ENCODE measurements at places on chromosomes 1 and 21. TPM values are rescaled to one million over a fixed set of nuclear protein-coding genes. Genes with fewer than 3 reads are reported as not detected.

The MIB2 gene
- total RNA-seq, result 54.1 TPM

The CHODL gene
- total RNA-seq, result 0.14 TPM

The NEGR1 gene
- total RNA-seq, result 0.55 TPM

The ZNF695 gene
- total RNA-seq, result not detected

The VWA5B1 gene
- total RNA-seq, result not detected

The AMY1B gene
- not detected for total RNA-seq

The TRIM45 gene
- total RNA-seq, result 0.77 TPM

The CIART gene
- 1.9 TPM for total RNA-seq

The BNIPL gene
- total RNA-seq, result 0.39 TPM

The SPRR2F gene
- total RNA-seq, result not detected

The CFHR5 gene
- total RNA-seq, result not detected

The AGMAT gene
- 0.42 TPM for total RNA-seq

The INAVA gene
- 0.13 TPM for total RNA-seq

The FAM163A gene
- not detected for total RNA-seq

The ASTN1 gene
- not detected for total RNA-seq

The LCE5A gene
- not detected for total RNA-seq

The HTR6 gene
- not detected for total RNA-seq

The PYHIN1 gene
- 197 TPM for total RNA-seq

The PCAT6 gene
- total RNA-seq, result 1.5 TPM

The CD52 gene
- total RNA-seq, result 485 TPM

The FBXO28 gene
- total RNA-seq, result 28.4 TPM

The TMPRSS2 gene
- not detected for total RNA-seq

The BARHL2 gene
- not detected for total RNA-seq

The OR14C36 gene
- total RNA-seq, result not detected

The OR2T11 gene
- not detected for total RNA-seq

The OR2T8 gene
- total RNA-seq, result not detected

The SERPINC1 gene
- 0.38 TPM for total RNA-seq

The C1orf226 gene
- 0.09 TPM for total RNA-seq

The GRIK3 gene
- total RNA-seq, result not detected

The ATAD3C gene
- total RNA-seq, result 2.2 TPM

The DRAXIN gene
- total RNA-seq, result 12.1 TPM

The PCNX2 gene
- 16.0 TPM for total RNA-seq

The XKR8 gene
- 15.5 TPM for total RNA-seq

The ACADM gene
- 15.2 TPM for total RNA-seq

The COG2 gene
- 15.8 TPM for total RNA-seq

The UTS2 gene
- 3.9 TPM for total RNA-seq

All from natural killer cell (primary cell).